ENCODE measurements at places on chromosomes 4 and X.

GRCh38 chr4:20192736-20193135 is 59.0 kb upstream of the SLIT2 start:
- no peak for DNase-seq

DNA sequence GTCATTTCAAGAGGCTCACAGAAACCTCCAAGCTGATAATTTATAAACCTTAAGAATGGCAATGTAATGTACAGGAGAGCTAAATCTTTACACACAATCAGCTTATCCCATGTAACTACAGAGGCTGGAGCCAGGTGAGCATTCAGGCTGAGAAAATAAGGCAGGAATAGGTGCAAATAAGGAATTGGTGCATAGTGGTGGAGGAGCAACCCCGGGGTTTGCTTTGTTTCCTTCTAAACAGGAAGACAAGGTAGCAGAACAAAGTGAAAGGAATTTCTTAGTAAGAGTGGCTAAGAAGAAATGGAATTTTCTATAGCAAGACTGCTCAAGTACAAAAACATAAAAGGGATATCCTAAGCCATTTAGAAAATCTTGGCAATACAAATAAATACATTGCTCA is 82.4 kb downstream of the NR3C2 start:
- DNase-seq = no peak

DNA sequence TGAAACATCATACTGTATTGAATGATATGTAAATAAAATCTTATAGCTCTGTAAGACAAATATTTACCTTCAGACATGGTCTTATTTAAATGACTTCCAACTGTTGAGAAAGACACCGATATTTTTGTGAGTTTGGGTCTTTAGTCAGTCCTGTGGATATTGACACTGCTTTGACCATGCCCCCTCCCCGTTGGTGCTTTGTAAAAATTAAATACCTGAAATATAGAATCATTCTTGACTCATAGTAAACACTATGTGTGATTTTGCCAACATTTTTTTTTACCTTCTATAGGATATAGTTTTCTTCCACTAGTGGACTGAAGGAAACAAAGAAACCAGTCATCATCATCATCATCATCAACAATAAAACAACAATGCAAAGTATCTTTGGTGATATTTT is 114.3 kb upstream of the HS3ST1 start:
- DNase-seq = no peak

GRCh38 chrX:136255541-136255940 is 4.3 kb upstream of the MAP7D3 start:
- DNase-seq = no peak

- no peak for DNase-seq
Observed at GRCh38 chr4:60683357-60683756, 516.8 kb upstream of the ADGRL3 start.

GRCh38 chrX:15906041-15906943 is 51.7 kb upstream of the AP1S2 start:
- DNase-seq = no peak

All from CD4-positive, alpha-beta T cell treated with Interleukin-15 for 1 hour (primary cell).